ENCODE measurements at places on chromosomes 7 and 10.
A peak's percentile ranks its signal among the peaks of the same experiment; 100 is the strongest.

DNA sequence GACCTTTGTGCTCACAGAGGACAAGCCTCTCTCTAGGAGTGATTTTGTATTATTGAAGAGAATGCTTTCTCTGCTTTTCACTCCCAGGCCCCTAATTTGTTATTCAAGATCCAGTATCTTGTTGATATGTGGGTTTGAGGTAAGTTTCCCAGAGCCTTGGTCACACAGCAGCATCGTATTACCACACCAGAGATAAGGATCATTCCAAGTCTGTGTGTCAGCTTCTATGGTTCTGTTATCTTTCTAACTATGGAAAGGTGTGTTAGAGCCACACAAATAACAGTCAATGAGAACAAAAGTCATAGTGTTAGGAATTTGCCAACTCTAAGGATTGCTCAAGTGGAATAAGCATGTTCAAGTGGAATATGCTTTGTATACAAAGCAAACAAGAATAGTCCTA is 1208.3 kb downstream of the GATA3 start:
- DNase-seq, result no peak

DNA sequence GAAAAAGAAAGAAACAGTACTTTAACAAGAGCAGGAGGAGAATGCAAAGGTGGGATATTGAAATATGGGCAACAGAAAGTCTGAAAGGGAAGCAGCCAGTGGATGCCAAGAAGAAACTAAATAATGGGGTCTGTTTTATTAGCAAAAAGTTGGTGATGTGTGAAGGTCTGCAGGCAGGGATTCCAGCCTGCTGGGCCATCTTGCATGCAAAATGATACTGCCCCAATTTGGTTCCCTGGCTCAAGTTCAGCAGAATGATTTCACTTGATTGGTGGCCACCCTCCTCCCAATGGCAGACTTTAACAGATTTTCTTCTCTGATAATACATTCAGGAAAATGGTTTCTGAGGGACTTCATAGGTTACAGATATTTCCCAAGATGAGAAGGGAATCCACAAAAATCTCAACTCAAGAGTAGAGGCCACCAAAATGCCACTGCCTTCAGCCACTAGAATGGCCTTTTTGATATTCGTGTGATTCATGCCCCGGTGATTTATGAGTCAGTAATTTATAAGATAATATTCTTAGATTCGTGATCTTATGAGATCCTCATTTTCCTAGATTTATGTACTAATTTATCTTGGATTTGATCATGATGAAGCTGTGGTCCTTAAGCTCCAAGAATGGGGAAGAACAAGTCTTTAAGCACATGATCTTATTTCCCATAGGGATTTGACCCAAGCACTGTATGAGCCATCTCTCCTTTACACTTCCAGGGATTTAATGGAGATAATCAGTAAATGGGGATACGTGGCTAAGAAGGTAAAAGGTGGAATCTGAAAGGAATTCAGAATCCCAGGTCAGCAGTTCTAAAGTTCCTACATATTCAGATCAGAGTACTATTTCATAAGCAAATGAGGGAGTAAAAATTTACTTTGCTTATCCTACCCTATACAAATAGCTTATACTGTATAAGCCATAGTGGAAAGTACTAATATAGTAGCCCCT is 32.3 kb upstream of the ADD3 start:
- DNase-seq, result no peak

- no peak for DNase-seq
Measured at GRCh38 chr10:126930883-126931503, 25.8 kb downstream of the DOCK1 start.

GRCh38 chr10:11403116-11403515 is 208.3 kb downstream of the USP6NL start:
- peak; percentile 53 for DNase-seq

- DNase-seq, result no peak
Measured at GRCh38 chr10:29256586-29256985, 32.3 kb upstream of the LYZL1 start.

- DNase-seq, result no peak
Measured at GRCh38 chr7:159263430-159263829, 118.8 kb upstream of the VIPR2 start.

- no peak for DNase-seq
Measured at GRCh38 chr10:89648074-89648473, 3.0 kb upstream of the PANK1 start.

DNA sequence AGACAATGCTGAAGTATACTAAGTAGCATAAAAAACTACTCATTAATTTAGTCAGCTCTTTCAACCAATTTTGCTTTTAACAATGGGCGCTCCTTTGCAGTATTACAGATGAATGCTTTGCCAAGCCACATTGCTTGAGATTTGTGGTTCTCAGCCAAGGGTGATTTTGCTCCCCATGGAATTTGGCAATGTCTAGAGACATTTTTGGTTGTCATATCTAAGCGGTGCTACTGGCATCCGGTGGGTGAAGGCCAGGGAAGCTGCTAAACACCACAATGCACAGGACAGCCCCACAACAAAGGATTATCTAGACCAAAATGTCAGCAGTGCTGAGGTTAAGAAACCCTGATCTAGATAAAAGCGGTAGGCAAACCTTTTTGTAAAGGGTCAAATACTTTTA is 112.0 kb downstream of the UBE2H start:
- no peak for DNase-seq

- no peak for DNase-seq
Measured at GRCh38 chr7:15370441-15370840, 191.4 kb downstream of the AGMO start.

GRCh38 chr7:74452748-74453321 is 871 bp upstream of the GTF2IRD1 start:
- DNase-seq, result no peak

GRCh38 chr10:97230146-97230545 is 44.4 kb upstream of the SLIT1 start:
- DNase-seq, result no peak

All from activated naive CD4-positive, alpha-beta T cell (primary cell).